Immature natural killer cell (primary cell): ENCODE measurements at places on chromosomes 16 and 17. TPM values are rescaled to one million over a fixed set of nuclear protein-coding genes. Genes with fewer than 3 reads are reported as not detected.

DNA sequence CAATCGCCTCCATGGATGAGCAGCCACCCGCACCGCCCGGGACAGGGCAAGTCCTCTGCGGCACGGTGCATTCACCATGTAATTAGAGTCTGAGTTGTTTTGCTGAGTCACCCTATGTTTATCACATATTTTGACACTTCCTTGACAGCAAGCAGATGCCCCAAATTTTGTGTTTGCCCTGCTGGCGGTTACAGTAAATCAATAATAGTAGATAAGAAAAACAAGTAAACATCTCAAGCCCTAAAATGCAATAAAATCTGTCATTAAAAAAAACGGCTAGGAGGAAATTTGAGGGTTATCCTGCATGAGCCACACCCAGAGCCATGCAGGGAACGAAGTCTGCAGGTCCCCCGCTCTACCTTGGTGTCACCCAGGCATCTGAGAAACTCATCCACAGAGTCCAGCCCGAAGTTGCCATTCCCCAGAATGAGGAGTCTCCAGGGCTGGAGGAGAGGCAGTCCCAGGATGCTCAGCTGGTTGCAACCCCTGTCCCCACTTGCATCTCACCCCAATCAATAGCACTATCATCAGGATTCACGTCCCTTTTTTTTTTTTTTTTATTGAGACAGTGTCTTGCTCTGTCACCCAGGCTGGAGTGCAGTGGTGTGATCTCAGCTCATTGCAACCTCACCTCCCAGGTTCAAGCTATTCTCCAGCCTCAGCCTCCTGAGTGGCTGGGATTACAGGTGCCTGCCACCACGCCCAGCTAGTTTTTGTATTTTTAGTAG, 16.5 kb upstream of the ST6GALNAC1 start:
- DNase-seq: no peak

GRCh38 chr17:47821031-47821423, 567 bp downstream of the OSBPL7 start:
- no peak for DNase-seq

DNA sequence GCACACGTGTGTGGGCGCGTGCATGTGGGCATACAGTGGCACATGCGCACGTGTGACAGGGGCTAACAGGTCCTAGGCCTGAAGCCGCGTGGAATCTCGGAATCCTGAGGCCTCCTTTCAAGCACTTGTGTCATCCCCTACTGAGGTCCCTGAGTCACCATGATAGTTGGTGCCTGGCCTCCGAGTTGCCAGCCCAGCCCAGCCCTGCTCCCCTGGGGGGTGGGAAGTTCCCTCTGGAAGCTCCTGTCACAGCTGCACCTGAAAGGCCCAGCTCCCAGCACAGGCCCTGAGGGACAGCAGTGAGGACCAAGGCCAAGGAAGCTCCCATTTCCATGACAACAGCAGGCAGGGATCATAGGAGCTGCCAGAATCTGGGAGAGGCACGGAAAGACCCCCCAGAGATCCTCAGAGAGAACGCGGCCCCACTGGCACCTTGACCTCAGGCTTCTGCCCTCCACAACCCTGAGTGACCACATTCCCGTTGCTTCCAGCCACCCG, 35.4 kb upstream of the ENPP7 start:
- no peak for DNase-seq

GRCh38 chr17:8173871-8174322, 2.3 kb downstream of the TMEM107 start:
- DNase-seq: no peak

DNA sequence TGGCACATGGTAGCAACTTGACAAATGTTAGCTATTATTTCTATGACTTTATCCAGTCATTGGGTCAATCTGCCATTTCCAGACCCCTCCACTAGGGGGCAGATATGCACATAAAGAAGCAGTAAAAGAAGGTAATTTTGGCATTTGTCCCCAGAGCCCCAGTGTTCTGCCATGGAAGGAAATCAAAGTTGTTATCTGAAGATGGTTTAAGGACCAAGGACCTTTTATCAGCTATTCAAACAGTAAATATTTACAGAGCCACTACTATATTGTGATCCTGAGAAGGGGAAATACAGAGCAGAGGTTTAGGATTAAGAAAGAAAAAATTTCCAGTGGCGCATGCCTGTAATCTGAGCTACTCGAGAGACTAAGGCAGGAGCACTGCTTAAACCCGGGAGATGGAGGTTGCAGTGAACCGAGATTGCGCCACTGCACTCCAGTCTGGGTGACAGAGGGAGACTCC, 20.0 kb downstream of the TRAF4 start:
- peak; percentile 73 for DNase-seq

GRCh38 chr16:15749371-15749770, 99.3 kb downstream of the NDE1 start:
- DNase-seq: no peak

DNA sequence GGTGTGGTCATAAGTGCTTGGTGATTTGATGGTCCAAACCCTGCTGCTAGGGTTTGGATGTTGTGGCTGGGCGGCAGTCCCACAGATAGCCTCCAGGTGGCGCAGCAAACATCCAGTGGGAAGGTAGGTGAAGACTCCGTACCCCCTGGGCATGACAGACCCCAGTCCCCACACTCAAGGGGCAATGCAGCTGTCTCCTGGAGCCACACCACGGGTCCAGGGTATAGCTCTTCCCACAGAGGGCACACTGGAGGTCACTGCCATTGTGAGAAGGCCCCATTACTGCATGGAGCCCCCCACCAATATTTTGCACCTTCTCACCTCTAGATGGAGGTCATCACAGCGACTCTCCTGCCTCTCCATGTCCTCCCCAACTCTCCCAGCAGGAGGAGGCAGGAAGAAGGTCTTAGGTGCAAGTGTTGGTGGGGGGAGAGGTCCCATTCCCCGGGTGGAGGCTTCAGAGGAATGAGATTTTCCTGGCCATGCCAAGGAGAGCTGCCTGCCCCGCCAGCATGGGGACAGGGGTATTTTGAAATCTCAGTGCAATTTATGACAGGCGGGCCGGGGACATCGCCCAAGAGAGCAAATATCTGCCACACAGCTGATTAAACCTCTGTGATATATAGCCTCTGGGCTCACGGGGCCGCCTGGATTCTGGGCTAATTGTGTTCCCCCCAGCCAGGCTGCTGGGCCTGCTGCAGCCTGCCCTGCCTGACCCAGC, 17.1 kb upstream of the C17orf113 start:
- DNase-seq: peak; percentile 58

DNA sequence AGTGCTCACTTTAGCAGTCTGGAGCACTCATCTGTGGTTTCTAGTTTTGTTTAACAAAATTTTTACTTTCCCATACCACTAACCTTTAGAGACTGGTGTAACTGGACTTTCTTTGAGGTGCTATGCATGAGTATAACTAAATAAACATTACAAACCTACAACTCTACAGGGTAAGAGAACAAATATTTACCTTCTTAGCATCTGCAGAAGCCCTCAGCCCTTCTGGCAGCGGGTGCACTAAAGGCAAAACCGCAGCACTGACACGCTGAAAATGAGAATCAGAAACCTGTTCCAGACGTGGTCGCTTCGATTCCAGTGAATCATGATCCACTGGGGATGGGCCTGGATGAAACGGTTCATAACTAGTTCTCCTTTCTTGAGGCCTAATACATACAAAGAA, 43.7 kb downstream of the NCOR1 start:
- no peak for DNase-seq

Gene SLC13A2
- polyA plus RNA-seq: not detected

Gene DNAH3
- not detected for polyA plus RNA-seq

Gene FAM20A
- not detected for polyA plus RNA-seq
